ENCODE measurements at places on chromosomes 12 and 14.

- DNase-seq, result no peak
Observed at GRCh38 chr14:44449680-44450079, 57.4 kb downstream of the FSCB start.

- DNase-seq, result no peak
Observed at GRCh38 chr12:29158115-29158763, 9.2 kb downstream of the FAR2 start.

DNA sequence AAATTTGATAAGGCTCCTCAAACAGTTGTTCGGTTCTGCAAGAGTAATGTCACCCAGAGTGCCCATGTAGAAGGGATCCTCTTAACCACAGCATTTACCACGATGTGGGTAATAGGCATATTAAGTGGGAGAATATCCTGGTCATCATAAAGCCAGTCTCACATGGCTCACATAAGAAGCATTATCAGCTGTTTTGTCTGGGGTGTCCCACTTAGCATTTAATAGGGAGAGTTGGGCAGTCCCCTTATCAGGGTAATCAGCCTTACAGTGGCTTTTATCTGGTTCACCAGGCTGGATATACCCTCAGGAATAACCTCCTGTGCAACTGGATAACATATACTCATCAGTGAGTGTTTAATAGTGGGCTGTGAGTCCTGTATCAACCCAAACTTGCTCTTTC is 12.9 kb upstream of the TMEM263 start:
- no peak for DNase-seq

DNA sequence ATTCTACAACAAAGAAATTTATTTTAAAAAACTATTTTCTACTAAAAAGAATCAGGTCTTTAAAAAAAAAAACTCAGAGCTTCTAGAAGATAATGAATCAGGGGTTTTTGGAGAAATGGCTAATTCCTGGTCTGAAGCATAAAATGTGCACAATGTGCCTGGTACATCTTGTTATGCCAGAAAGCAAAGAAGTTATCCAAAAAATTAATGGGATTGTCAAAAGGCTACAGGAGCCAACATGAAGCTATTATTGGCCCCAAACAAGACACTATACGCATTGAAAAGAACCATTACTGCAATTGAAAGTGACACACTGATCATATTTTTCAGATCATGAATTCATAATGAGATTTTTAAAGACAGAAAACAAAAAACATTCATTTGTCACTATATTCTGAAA is 19.3 kb upstream of the TUBA1A start:
- DNase-seq, result no peak

DNA sequence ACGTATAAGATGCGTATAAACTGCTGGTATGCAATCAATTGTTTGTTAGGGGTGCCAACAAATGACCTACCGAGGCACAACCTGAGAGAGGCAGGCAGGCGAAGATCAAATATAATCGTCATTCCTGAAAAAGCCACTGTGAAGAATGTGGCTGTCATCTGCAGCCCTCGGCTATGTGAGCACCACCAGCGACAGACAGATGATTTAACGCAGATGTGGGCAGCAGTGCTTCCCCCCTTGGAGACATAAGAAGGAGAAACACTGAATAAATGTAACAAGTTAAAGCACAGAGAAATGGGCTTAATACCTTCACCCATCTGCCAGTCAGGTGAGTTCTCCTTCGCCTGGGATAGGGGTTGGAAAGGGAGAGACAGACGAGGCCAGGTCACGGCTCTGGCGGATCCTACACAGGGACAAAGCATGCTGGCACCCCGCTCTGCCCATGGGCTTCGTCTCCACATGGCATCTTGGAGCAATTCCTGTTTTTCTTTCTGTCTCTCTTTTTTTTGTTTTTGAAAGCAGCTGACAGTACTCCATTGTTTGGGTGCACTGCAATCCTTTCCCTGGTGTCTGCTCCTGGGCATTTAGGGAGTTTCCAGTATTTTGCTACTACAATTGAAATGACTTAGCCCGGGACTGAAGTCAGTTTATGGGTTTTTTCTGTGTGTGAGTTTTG is 28.1 kb downstream of the TNFAIP2 start:
- no peak for DNase-seq

GRCh38 chr14:96718407-96718806 is 78.8 kb upstream of the VRK1 start:
- DNase-seq, result no peak

GRCh38 chr14:98112194-98112780 is 1159.7 kb downstream of the BCL11B start:
- no peak for DNase-seq

- DNase-seq, result no peak
Observed at GRCh38 chr12:115923851-115924250, 353.6 kb downstream of the MED13L start.

DNA sequence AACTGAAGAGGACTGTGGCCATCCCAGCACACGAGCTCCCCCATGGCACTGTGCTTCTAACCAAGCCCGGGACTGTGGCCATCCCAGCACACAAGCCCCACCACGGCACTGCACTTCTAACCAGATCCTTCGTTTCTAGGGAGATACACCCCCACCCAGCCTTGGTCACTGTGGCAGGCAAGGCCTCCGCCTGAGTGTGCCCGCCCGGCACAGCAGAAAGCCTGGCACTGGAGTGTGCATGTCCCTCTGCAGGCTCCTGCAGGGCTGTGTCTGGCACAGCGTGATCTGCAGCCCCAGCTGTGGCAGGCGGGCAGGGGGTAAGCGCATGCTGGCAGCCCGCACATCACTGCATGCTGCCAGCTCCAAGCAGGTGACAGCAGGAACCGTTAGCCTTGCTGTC is 49.8 kb downstream of the CCDC85C start:
- peak; percentile 76 for DNase-seq

DNA sequence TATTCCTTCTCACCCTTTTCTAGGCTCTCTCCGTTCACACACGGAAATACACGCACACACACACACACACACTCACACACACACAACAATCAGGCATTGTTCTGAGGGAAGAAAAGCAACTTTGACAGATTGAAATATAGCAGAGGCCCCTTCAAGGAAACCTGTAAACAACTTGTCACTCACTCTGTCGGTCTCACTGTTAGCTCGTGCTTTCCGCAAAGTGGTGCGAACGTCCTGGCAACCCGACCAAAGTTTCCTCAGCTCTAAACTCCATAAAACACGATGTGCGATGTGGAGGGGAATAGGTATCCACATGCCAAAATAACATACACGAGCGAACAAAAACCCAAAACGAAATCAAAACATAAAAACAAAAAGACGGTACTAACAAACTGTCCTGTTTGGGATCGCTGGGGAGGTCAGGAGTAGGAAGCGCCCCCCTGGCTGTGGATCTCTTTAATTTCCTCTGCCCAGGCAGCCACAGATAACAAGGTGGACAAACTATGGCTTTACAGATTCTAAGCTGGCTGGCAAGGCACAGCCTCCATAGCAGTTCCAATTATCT is 822 bp upstream of the SOX5 start:
- peak; percentile 61 for DNase-seq

GRCh38 chr12:89494411-89495231 is 30.0 kb downstream of the GALNT4 start:
- no peak for DNase-seq

GRCh38 chr14:58772794-58773620 is 135.2 kb downstream of the DACT1 start:
- no peak for DNase-seq

DNA sequence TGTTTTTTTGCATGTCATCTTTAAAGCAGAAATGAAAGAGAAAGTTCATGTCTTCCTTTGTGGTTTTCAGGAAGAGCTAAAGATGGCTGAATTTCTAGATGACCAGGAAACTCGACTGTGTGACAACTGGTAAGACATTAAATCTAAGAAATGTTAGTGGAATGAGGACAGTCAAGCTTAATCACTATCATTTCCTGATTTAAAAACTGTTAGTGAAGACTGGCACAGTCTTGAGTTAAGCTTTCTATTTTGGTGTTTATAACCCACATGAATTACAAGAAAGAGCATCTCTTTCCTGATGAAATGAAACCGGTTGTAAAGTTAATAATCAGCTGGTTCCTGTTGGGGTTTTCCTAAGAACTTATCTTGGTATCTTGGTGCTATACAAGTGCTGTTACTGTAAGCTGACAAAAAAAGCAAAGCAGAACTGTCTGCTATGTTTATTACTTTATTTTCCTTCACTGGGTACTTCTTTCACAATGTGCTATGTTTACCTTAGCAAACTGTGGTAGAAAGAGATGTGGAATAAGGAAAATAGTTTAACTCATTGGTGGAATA is 5.2 kb downstream of the TRAFD1 start:
- no peak for DNase-seq

GRCh38 chr12:28294300-28294699 is 104.0 kb downstream of the CCDC91 start:
- DNase-seq, result no peak

DNA sequence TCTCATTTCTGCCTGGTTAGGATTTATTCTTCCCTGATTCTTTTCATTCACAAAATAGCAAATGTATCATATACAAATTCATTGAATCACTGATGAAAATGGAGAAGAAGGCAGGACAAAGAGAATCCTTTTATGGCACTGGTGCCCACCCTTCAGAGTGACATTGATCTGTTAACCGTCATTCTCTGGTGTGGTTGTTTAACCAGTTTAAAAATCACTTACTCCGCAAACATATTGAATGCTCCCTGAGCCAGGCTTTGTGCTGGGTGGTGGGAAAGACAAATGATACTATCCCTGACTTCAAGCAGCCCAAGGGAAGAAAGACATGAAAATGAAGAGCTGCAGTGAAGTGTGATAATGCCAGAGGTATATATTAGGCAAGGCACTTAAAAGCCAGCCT is 187.5 kb upstream of the SLC38A2 start:
- no peak for DNase-seq

DNA sequence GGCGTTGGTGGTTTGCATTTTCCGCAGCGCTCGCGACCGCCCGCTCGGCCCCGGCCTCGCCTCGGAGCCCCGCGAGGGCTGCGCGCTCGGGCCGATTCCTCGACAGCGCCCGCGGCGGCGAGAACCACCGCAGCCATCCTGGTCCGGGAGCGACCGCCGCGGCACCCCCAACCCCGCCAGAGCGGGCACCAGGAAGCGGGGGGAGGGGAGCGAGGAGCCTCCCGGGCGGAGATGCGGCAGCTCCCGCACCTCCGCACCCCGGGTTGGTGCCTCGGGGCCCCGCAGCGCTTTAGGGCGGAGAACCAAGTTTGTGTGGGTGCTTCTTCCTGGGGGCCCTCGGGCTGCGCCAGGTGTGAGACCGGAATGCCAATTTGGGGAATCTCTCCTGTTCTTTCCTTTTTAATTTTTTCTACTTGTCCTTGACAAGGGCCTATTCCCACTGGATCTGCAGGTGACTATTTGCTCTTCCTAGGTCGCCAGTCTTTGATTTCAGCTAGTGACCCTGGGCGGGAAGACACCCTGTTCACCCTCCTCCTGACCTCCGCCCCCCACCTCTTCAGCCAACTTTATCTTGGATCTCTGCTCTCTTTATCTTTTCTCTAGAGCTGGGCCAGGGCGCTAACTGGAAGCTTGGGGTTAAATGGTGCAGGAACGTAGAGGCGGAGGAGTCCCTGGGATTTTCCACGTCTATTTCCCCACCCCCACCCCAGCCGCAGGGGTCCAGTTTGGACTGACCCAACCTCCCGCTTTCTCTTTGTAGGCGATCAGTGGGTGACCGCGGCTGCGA is at the start of gene SOCS2:
Gene SOCS2, plus strand, starts transcription at position 751 of the 787 bp plus-strand sequence. CDS start 223 bp downstream, outside the sequence.
- no peak for DNase-seq

DNA sequence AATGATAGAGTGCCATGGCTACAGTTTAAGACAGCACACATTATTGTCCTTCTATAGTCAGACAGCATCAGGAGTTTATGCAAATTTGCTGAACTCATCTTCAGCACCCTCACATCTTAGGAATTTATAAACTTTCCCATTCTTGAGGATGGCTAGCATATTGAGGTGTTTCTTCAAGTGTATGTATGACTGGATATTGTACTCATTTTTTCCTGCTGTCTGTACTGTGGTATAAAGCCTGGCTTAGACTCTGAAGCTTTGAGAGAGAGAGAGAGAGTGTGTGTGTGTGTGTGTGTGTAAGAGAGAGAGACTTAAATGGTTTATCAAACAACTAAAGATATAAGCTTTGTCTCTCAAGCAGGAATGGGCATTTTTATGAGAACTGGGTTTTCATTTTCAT is 161.6 kb downstream of the PIK3C2G start:
- DNase-seq, result no peak

DNA sequence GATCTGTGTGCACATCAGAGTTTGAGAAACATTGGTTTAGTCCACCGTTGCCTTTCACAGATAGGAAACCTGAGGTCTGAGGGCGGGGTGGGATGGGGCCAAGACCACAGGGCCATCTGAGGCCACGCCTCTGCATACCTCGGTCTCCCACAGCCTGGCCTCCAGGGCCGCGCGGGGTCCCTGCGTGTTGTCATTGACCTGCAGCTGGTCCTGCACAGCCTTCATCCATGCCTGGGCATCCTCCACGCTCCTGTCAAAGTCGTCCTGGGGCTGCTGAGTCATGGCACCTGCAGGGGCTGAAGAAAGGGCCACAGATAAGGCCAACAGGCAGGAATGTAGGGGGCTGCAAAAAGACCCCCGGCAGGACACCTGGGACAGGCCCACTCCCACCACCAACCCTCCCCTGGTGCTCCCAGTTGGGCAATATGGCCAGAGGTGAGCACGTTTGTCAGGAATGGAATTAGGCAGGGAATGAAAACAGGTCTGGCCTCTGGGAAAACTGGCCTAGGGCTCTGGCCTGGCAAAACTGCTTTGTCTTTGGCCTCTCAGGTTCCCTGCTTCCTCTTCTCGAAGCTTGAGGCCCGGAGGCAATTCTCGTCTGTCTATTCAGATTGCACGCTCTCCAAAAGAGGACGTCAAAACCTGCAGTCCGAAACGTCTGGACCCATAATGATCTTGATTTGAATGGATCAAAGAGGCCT is 40.8 kb downstream of the SYNE3 start:
- DNase-seq, result no peak

GRCh38 chr12:67676624-67677023 is 28.1 kb downstream of the DYRK2 start:
- no peak for DNase-seq

DNA sequence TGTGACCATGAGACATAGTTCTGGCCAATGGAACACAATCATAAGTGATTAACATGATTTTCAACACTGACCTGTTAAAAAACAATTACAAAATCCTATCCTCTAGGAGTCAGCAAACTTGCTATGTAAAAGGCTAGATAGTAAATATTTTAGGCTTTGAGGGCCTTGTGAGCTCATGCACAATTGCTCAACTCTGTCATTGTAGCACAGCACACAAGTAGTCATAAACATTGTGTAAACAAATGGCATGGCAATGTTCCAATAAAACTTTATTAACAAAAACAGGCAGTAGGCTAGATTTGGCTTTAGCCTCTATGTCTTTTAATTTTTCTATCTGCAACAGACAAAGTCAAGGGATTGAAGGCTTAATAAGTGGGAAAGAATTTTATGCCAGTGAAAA is 350.7 kb downstream of the C12orf50 start:
- DNase-seq, result no peak

Measured in NCI-H1694 treated with DMSO at 0.1 percent for 48 hours (cell line).